ENCODE measurements at places on chromosomes 7 and 10. TPM values are rescaled to one million over a fixed set of nuclear protein-coding genes. Genes with fewer than 3 reads are reported as not detected.

The OLAH gene
- not detected for polyA plus RNA-seq

The NRCAM gene
- polyA plus RNA-seq: not detected

The APBB1IP gene
- polyA plus RNA-seq: 55.3 TPM

The COL1A2 gene
- 0.41 TPM for polyA plus RNA-seq

The HHEX gene
- polyA plus RNA-seq: 191 TPM

- no peak overlapping the region for H3K4me3 ChIP-seq
- peaks cover 4% of the 10 kb centered on the region for H3K27me3 ChIP-seq
- no peaks in the 10 kb centered on the region for H3K36me3 ChIP-seq
- peak; percentile 25 for DNase-seq
- no peak overlapping the region for H3K27ac ChIP-seq
- H3K4me1 ChIP-seq: peaks cover 5% of the 10 kb centered on the region
These were observed 53.5 kb downstream of the AOAH start for GRCh38 chr7:36670585-36671431.

DNA sequence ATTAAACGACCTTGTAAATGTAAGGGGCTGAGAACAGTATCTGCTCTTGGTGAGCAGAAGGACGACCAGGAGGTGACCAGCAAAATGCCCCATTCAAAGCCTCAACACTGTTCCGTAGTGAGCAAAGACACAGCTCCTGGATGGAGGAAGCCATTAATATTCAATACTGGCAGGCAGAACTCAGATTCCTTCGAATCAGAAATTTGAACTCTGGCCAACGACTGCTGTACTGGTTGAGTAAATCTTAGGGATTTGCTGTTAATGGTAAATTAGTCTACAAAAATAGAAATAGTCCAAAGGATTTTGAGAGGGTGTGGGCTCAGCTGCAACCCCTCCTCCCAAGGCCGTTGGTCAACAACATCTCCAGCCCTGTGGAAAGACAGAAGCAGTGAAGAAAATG is 130.5 kb upstream of the PFKP start:
- peaks cover 55% of the 10 kb centered on the region for H3K27me3 ChIP-seq
- no peak overlapping the region for H3K27ac ChIP-seq
- no peak overlapping the region for H3K4me3 ChIP-seq
- no peaks in the 10 kb centered on the region for H3K36me3 ChIP-seq
- no peaks in the 10 kb centered on the region for H3K4me1 ChIP-seq

DNA sequence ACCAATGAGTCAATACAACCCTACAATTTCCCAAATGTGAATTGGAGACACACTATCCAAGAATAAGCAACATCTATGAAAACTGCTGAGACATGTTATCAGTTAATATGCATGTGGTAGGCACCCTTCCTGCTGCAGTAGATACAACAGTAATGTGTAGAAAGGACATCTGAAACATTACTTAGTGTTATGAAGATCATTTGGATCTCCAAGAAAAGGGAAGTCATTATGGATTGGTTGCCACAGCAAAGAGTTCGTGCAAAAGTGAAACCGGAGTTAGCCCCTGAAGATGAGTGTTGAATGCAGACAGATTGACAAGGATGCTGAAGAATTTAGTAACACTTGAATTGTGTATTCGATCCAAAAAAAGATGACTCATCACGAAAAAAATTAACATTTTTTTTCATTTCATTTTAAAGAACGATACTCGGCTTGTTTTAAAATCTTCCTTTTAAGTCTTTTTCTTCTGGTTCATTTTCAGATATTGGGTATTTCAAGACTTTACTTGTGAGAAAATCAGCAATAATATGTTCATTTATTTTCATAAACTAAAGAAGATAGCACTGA is 322.4 kb upstream of the KLF6 start:
- no peaks in the 10 kb centered on the region for H3K36me3 ChIP-seq
- no peak for DNase-seq
- no peak overlapping the region for H3K27ac ChIP-seq
- peaks cover 16% of the 10 kb centered on the region for H3K4me1 ChIP-seq
- H3K27me3 ChIP-seq: no peaks in the 10 kb centered on the region

DNA sequence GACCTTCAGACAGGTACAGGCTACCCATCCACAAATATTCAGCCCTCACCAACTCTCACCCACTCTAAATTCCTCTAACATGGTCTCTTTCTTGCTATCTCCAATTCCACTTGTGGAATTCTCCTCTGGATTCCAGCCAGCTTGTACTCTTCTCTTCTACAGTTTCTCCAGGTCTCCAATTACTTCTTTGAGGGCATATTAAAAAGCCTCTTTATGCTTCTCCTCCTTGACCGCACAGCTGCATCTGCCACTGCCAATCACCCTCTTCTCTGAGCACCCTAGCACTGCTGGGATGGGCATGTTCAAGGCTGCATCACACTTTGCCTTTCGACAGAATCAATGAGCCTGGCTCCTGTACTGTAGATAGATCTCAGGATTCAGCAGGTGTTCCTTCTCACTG is 101.5 kb upstream of the ANKRD1 start:
- H3K27me3 ChIP-seq: peaks cover 8% of the 10 kb centered on the region
- no peaks in the 10 kb centered on the region for H3K36me3 ChIP-seq
- H3K27ac ChIP-seq: no peak overlapping the region
- DNase-seq: no peak
- H3K4me3 ChIP-seq: no peak overlapping the region

DNA sequence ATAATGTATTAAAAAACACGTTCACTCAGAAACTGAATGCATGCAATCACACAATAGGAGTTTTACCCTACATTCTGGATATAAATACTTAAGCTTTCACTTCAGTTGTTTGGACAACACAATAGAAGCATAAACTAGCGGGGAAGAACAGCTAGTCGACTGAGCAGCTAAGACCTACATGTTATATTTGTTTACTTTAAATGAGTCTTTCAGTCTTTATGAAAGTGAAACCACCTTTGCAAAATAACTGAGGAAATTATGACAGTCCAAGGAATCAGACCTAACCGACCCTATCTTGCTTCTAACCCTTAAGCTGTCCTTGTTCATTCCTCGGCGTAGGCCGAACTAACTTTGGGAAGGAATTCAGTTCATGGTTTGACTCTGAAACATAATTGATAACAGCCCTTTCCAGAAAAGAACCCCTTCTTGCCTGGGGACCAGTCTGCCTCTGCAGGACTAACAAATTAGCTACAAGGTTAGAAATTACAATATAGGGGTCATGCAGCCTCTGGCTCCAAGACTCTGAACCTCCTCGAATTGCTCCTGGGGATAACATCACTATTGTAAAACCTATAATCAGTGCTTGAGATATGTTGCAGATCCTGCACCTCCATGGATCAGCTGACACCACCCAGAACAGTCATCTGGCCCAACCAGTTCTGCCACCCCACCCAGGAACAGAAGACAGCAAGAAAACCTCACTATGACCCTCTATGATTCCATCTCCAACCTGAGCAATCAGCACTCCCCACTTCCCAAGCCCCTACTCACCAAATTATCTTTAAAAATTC is 185.1 kb upstream of the KLF6 start:
- H3K4me3 ChIP-seq: no peak overlapping the region
- H3K4me1 ChIP-seq: peaks cover 7% of the 10 kb centered on the region
- H3K27me3 ChIP-seq: peaks cover 4% of the 10 kb centered on the region

GRCh38 chr7:2314209-2314955 is at the start of gene SNX8:
TSS of gene SNX8 (minus strand) at chr7:2314441. CDS start at chr7:2314421, 20 bp downstream.
- H3K4me3 ChIP-seq: peak within 1 kb of the TSS; percentile 96
- no peaks in the 10 kb centered on the region for H3K36me3 ChIP-seq
- H3K27ac ChIP-seq: peak within 1 kb of the TSS; percentile 99
- peak; percentile 97 for DNase-seq

DNA sequence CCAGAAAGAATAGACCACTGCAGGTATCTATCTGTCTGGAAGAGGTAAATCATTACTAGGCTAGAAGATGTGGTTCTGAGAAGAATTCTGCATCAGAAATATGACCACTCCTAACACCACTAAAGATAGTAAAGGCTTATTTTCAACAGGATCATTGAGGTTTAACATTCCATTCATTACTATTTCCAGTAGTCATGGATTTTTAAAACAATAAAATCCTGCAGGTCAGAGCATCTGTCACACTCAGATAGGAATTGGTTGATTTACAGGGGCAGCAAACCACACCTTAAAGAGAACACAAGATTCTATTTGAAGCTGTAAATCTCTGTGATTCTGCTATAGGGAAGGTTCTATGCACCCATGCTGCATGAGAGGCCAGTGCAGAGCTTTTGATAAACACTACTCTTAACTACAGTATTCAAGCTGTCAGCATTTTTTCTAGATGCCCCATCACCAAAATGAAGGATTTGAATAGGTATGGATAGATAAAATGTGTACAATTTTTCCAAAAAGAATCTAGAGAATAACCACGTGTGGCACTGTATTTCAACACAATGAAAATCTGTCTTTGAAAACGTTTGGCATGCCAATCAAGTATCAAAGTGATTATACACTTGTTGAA is 14.6 kb downstream of the LRRC17 start:
- H3K36me3 ChIP-seq: no peaks in the 10 kb centered on the region
- H3K27me3 ChIP-seq: no peaks in the 10 kb centered on the region
- H3K4me3 ChIP-seq: no peak overlapping the region
- no peak overlapping the region for H3K27ac ChIP-seq

- H3K36me3 ChIP-seq: no peaks in the 10 kb centered on the region
- H3K27me3 ChIP-seq: peaks cover 31% of the 10 kb centered on the region
- H3K4me1 ChIP-seq: no peaks in the 10 kb centered on the region
- no peak for DNase-seq
- H3K27ac ChIP-seq: peak overlapping the region; percentile 44
These were observed 41.9 kb downstream of the DGKI start for GRCh38 chr7:137804836-137805235.

DNA sequence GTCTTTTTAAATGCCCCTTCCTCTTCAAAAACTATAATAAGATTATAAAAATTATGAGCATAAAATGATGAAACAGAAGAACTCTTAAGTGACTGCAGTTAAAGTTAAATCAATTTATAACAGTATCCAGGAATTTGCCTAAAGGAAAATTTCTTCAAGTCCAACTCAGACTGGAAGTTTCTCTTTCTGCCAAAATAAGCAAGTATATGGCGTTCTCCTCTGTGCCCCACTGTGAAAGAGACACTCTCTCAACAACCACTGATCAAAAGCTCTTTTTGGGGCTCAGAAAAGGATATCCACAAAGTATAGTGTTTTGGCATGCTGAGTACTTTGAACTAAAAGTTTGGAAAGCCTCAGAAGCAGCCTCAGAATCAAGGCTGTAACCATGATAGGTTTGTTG is 139.9 kb downstream of the SKIDA1 start:
- no peak overlapping the region for H3K4me3 ChIP-seq
- DNase-seq: no peak
- H3K4me1 ChIP-seq: no peaks in the 10 kb centered on the region
- H3K27ac ChIP-seq: no peak overlapping the region
- no peaks in the 10 kb centered on the region for H3K36me3 ChIP-seq
- peaks cover 5% of the 10 kb centered on the region for H3K27me3 ChIP-seq

GRCh38 chr7:156780724-156781455 is 112.1 kb downstream of the LMBR1 start:
- peak overlapping the region; percentile 53 for H3K4me3 ChIP-seq
- peaks cover 7% of the 10 kb centered on the region for H3K36me3 ChIP-seq
- peak overlapping the region; percentile 72 for H3K27ac ChIP-seq
- H3K27me3 ChIP-seq: no peaks in the 10 kb centered on the region
- H3K4me1 ChIP-seq: peaks cover 23% of the 10 kb centered on the region

GRCh38 chr7:152989889-152990380 is 230.4 kb downstream of the ACTR3B start:
- DNase-seq: no peak
- no peaks in the 10 kb centered on the region for H3K27me3 ChIP-seq
- no peak overlapping the region for H3K27ac ChIP-seq
- H3K36me3 ChIP-seq: no peaks in the 10 kb centered on the region
- no peak overlapping the region for H3K4me3 ChIP-seq
- no peaks in the 10 kb centered on the region for H3K4me1 ChIP-seq

- peak overlapping the region; percentile 95 for H3K27ac ChIP-seq
- peaks cover 6% of the 10 kb centered on the region for H3K36me3 ChIP-seq
- peaks cover 87% of the 10 kb centered on the region for H3K4me1 ChIP-seq
- H3K27me3 ChIP-seq: no peaks in the 10 kb centered on the region
These were observed 20.7 kb downstream of the ABI1 start for GRCh38 chr10:26839966-26840627.

DNA sequence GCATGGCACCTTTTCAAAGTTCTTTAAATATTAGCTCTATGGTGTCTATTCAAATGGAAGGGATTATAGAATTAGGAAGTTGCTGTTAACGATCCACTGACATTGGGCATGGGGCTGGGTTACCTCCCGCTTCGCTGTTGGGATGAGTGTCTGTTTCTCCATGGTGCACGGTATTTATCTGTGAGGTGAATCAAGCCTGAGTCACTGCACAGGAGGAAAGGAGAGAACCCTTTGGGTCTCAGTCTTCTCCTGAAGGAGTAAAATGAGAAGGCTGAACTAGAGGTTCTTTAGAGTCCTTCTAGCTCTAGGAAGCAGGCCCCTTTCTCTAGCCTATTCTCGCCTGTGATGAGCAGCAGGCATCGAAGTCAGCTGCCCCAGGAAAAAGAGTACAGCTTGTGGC is 7.3 kb downstream of the JCAD start:
- DNase-seq: no peak
- H3K36me3 ChIP-seq: no peaks in the 10 kb centered on the region
- H3K4me3 ChIP-seq: no peak overlapping the region
- peaks cover 12% of the 10 kb centered on the region for H3K4me1 ChIP-seq
- peaks cover 37% of the 10 kb centered on the region for H3K27me3 ChIP-seq

GRCh38 chr7:50185208-50185607 is 92.2 kb upstream of the ZPBP start:
- DNase-seq: no peak
- no peaks in the 10 kb centered on the region for H3K27me3 ChIP-seq
- no peak overlapping the region for H3K4me3 ChIP-seq
- H3K36me3 ChIP-seq: no peaks in the 10 kb centered on the region

GRCh38 chr7:74653686-74654181 is 3.8 kb upstream of the GTF2I start:
- no peak overlapping the region for H3K27ac ChIP-seq
- H3K4me1 ChIP-seq: peaks cover 41% of the 10 kb centered on the region
- no peaks in the 10 kb centered on the region for H3K36me3 ChIP-seq

Measured in naive B cell (primary cell).